ENCODE measurements at places on chromosomes 7 and 10.

GRCh38 chr10:63576501-63576900 is 55.3 kb downstream of the REEP3 start:
- DNase-seq, result no peak

DNA sequence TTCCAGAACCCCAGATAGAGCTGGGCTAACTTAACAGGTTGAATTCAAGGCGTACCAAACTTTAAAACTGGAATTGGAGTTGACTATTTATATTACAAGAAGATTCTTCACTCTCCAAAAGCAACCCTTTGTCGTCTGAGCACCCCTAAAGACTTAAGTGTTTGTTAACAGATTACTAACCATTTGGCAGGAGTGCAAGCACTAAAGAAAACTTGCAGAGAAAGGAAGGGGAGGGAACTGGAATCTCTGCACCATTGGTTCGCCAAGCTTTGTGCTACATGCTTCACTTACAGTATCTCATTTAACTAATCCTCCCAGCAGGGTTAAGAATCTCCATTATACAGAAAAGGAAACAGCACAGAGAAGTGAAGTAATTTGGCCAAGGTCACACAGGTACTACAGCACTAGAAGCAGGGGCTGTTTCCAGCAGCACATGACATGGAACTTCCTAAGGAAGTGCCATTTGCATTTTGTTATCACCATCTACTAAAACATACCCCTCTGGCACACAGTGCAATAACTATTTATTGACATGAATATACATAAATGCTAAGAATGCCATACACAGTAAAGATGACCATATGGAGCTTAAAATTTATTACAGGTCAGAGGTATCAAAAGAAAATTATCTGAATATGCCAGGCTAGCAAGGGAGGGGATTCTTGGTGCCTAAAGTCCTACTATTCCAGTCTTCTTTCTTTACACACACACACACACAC is 201.2 kb downstream of the KCNMA1 start:
- no peak for DNase-seq

- DNase-seq, result no peak
These were observed 641.8 kb upstream of the FOXK1 start for GRCh38 chr7:4040109-4040928.

GRCh38 chr7:10759120-10759519 is 214.6 kb upstream of the PHF14 start:
- no peak for DNase-seq

DNA sequence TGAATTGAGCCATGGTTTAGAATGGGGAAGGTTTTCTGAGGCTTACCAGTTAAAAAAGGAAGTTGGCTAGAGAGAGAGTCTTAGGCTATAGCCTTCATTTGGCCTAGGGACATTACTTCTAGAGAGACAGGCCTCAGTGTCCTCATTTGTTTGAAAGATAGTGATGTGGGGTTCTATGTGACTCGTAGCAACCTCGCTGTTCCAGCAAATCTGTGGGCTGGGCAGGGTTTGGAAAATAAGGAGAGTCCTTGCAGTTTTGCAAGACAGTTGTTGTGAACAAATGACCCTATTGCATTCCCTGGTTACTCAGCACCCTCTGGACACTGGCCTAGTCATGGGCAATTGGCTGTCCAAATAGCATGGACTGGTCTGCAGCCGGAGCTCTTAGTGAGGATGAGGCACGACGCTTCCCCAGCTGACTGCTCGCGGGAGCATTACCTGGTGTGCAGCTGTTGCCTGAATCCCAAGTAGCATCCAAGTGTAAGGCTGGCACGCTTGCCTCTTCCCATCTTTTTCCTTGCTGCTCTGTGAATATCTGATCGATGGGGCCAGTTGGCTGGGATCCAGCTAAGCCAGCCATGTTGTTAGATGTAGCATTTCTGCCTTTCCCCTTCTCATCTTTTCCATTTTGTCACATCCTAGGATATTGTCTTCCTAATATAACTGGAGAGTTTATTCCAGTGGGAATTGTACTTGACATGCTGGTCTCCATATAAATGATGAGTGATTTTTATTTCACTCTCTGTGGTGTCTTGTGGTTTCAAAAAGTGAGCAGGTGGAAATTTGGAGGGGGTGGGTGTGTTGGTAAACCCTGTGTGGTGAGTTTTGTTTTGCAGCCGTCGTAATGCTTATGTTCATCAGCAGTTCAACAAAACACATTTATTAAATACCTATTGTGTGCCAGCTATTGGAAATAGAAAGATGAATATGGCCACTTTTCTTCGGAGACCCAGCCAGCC is 99.8 kb downstream of the SND1 start:
- DNase-seq, result no peak

DNA sequence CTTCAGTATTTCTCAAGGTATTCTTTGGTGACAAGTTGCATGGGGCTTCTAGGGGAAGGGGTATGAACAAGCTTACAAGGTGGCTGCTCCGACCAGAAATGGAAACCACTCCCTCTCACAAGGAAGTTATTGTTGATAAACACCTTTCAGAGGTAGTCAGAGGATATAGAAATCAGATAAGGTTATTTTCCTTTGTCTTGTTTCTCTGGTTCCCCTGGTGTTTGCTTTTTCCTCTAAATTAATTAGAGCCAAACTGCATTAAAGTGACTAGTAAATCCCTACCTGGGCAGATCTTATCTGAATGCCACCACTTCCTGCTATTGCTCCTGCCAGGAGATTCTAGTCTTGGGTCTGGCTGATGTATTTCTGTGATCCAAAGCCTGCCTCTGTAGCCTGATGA is 725.4 kb downstream of the INHBA start:
- DNase-seq, result no peak

GRCh38 chr7:27172823-27173510 is 1.2 kb downstream of the HOXA10 start:
- no peak for DNase-seq

- no peak for DNase-seq
These were observed 98.2 kb downstream of the ANLN start for GRCh38 chr7:36487756-36488336.

GRCh38 chr10:22683140-22683389 is 31.3 kb downstream of the PIP4K2A start:
- no peak for DNase-seq

- DNase-seq, result no peak
These were observed 152.1 kb downstream of the HIBADH start for GRCh38 chr7:27510541-27510940.

DNA sequence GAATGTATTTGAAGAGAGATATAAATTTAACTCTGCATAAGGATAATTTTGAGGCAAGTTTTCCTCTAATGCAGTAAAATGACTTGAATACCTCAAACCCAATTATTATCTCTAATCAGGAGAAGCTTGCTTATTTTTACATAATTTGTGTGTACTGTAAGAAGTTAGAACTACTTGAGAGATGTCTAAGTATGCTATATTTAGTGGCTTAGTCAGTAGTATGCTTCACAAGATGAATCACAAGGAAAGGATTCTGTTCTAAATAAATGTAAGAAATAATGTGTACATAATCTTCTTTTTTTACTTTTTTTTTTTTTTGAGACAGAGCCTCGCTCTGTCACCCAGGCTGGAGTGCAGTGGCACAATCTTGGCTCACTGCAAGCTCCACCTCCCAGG is 13.7 kb downstream of the PHTF2 start:
- DNase-seq, result no peak

DNA sequence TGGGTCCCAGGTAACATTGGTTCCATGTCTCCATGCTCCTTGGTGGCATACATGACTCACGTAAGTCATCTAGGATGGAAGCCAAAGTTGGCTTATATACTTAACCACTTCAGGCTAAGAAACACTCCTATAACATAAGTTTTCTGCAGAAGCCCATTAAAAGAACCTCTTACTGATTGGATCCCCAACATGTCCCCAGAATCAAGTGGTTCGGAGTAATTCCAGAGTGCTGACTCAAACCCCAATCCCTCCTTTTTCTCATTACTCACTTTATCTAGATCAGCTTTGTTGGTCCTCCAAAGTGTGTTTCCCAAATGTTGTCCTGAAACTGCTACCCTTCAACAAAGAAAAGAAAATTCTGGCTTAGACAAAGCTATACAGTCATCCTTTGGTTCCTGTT is 10.1 kb upstream of the ATOH7 start:
- no peak for DNase-seq

- no peak for DNase-seq
These were observed 370.5 kb upstream of the BMPER start for GRCh38 chr7:33534833-33535232.

GRCh38 chr10:116133634-116134033 is 139.4 kb downstream of the GFRA1 start:
- no peak for DNase-seq

DNA sequence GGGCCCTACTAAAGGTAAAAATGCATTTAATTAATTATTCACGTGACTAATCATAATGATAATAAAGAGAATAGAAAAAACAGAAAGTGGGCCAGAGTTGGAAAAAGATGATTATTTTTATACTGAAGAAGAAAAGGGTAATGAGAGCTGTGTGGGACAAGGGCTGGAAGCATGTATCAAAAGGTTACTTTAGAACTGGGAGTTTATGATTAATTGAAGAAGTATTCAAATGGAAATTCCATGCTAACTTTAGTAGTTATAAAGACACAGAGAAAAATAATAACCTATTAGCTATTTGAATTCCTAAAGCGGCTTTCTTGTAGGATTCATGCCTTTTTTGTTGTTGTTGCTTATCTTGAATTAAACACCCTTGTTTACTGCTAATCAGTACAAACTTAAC is 49.9 kb downstream of the MKX start:
- DNase-seq, result no peak

DNA sequence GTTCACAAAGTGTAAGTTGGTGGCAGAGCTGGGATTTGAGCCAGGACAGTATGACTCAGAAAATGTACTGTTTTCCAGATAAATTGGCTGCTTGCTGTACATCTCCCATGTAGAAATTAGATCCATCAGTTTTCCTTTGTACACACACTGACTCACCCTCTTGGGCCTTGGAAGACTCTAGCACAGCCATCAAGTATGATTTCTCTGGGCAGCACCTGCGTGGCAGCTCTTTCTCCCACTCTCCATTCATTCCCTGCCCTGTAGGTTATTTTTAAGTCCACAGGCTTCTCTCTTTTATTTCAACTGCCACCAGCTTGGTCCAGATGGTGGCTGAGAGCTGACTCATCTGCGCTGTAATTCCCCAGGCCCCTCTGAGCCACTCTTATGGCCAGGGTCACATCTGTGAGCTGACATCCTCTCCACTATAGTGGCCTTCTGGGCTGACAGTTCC is 28.3 kb upstream of the SDK1 start:
- no peak for DNase-seq

DNA sequence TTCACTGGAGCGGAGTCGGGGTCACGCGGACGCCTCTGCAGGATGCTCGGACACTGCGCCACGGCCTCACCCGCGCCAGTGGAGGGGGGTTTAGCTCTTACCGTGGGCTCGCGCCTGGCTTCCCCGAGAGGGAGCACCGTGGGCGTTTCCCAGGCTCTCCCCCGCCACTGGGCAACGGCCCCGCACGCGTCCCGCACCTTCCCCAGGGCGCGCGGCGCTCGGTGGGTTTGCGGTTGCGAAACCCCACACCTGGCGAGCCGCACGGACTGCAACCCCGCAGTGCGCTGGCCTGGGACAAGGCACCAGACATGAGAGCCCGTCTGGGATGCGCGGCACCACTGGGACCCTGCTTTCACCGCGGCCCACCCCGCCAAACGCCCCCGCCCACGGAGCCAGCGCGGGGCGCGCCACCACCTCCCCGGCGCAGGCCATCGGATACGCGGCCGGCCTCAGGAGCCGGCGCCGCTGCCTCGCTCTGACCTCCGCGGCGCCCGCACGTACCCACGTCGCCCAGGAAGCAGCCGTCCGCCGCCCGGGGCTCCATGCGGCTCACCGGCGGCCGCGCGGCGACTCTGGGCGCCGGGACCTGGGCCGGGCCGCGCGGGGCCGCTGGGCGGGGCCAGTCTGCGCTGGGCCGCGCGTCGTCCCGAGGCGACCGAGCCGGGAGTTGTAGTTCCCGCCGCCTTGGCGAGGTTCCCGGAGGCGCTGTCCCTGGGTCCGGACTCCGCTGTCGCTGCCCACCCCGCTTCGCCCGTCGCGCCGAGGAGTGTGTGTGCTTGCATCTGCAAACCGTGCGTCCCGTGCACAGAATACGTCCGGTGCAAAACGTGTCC is at the start of gene ASB13:
Gene ASB13, minus strand, starts transcription at position 588 of the 833 bp plus-strand sequence. Its CDS starts 44 bp downstream, at position 544.
- DNase-seq, result peak; percentile 17

DNA sequence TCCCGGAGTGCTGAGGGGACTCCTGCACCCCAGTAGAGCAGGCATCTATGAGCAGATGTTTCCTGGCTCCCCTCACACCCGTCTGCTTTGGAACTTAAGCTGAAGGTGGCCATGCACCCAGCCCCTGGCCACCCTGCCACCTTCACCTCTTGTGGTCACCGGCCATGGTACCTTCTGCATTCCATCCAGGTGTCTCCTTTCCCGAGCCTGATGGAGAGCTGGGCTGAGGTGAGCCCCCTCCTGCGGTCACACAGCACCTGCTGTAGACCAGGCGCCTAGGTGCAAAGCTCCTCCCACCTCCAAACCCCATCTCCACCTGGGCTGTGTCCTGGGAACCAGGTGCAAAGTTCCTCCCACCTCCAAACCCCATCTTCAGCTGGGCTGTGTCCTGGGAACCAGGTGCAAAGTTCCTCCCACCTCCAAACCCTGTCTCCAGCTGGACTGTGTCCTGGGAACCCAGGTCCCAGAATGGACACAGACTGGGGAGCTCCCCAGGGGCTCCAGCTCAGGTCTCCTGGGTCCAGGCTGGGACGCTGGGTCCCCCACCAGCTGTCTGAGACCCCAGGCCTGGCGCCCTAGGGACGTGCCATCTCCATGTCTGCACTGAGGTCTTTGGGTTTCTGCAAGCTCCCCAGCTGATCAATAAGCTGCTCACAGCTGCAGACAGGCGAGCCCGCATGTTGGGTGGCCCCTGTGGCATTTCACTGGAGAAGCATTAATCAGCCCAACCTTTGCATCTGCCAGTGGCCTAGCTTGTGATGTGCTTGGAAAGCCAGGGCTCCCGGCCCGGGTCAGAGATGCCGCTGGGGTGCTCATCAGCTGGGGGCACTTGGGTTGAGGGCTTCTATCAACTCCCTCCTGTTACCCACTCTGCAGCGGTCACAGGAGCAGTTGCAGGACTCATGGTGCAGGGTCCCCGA is 61.2 kb upstream of the INPP5A start:
- DNase-seq, result no peak

DNA sequence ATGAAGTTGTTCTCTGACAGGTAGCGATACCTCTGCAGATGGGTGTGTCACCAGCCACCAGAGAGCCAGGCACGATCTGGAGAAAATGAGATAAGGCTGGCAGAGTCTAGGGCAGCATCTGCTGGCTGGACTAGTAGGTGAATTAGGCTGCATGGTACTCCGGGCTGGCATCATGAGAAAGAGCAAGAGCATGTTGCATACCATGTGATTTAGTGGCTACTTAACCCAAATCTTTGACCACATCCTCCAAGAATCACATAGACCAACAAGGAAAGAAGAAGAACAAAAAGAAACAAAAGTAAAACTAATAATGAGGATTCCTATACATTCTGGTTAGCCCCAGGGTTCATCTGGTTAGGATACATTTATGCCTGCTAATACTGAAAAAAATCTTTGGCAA is 23.4 kb upstream of the FAM170B start:
- DNase-seq, result no peak

- no peak for DNase-seq
These were observed 103.0 kb upstream of the SEMA3A start for GRCh38 chr7:84297616-84298015.

- DNase-seq, result peak; percentile 62
These were observed 372 bp upstream of the TMEM130 start for GRCh38 chr7:98870121-98870651.

- DNase-seq, result no peak
These were observed 29.9 kb downstream of the SNX13 start for GRCh38 chr7:17910377-17910776.

Data from CD4-positive, alpha-beta T cell treated with Interferon gamma for 1 hour (primary cell).